ENCODE measurements at places on chromosomes 2 and 18. TPM values are rescaled to one million over a fixed set of nuclear protein-coding genes. Genes with fewer than 3 reads are reported as not detected.

GRCh38 chr18:21996351-21996826 lies 173.0 kb upstream of the GATA6 start:
- H3K36me3 ChIP-seq, result no peaks in the 10 kb centered on the region
- no peak overlapping the region for H3K27ac ChIP-seq
- DNase-seq, result no peak
- H3K4me1 ChIP-seq, result peaks cover 4% of the 10 kb centered on the region
- no peak overlapping the region for H3K4me3 ChIP-seq
- peaks cover 8% of the 10 kb centered on the region for H3K27me3 ChIP-seq

DNA sequence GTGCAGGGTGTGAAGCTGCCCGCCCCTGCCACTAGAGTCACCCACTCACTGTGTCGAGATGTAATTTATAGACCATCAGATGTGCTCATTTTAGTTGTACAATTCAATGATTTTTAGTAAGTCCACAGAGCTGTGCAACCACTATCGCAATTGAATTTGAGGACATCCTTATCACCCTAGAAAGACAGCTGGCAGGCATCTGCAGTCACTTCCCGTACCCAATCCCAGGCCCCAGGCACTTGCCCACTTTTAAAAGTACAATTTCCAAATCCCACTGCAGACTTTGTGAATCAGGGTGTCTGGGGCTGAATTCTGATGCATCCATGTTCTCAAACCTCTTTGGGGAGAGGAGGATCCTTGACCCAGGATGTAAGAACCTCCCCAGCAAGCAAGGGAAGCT lies 521.3 kb upstream of the SALL3 start:
- H3K27me3 ChIP-seq, result no peaks in the 10 kb centered on the region
- no peaks in the 10 kb centered on the region for H3K36me3 ChIP-seq
- H3K27ac ChIP-seq, result no peak overlapping the region
- H3K4me3 ChIP-seq, result no peak overlapping the region
- no peak for DNase-seq

- H3K27me3 ChIP-seq, result no peaks in the 10 kb centered on the region
- H3K4me1 ChIP-seq, result peaks cover 57% of the 10 kb centered on the region
- H3K36me3 ChIP-seq, result peaks cover 16% of the 10 kb centered on the region
- H3K27ac ChIP-seq, result peak overlapping the region; percentile 92
- no peak for DNase-seq
These were observed 57.8 kb upstream of the NABP1 start for GRCh38 chr2:191620144-191620543.

Gene ANKRD53
- 0.88 TPM for total RNA-seq

DNA sequence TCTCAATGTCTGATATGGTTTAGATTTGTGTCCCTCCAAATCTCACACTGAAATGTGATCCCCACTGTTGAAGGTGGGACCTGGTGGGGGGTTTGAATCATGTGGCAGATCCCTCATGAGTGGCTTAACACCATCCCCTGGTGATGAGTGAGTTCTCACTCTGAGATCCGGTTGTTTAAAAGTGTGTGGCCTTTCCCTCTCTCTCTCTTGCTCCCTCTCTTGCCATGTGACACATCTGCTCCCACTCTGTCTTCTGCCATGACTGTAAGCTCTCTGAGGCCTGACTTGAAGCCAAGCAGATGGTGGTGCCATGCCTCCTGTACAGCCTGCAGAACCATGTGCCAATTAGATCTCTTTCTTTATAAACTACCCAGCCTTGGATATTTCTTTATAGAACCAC lies 108.8 kb downstream of the RBMS1 start:
- H3K27ac ChIP-seq, result peak overlapping the region; percentile 78
- H3K4me3 ChIP-seq, result peak overlapping the region; percentile 19
- no peaks in the 10 kb centered on the region for H3K27me3 ChIP-seq
- H3K36me3 ChIP-seq, result no peaks in the 10 kb centered on the region
- DNase-seq, result no peak

DNA sequence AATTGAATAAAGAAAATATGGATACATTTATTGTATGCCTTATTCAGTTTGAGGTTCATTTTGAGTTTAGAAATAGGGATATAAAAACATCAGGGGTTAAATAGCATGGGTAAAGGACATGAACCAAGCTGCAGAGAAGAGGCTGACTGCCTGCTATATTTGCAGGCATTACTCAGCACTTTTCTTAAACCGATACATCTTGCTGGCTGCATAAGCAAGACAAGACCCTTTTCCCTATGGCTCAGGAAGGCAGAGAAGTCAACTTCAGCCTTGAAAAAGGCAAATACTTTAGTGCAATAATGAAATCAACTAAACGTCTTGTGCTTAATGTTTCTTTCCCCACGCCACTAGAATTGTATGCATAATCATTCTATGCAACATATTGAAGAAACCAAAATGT lies 36.4 kb downstream of the SCN1A start:
- no peaks in the 10 kb centered on the region for H3K4me1 ChIP-seq
- no peak for DNase-seq
- no peaks in the 10 kb centered on the region for H3K27me3 ChIP-seq

Gene ALK
- not detected for total RNA-seq

Gene IRS1
- total RNA-seq, result 0.39 TPM

- no peak overlapping the region for H3K4me3 ChIP-seq
- H3K36me3 ChIP-seq, result no peaks in the 10 kb centered on the region
These were observed 9.0 kb upstream of the DSEL start for GRCh38 chr18:67525328-67526099.

Gene REG3G
- total RNA-seq, result not detected

Gene ZSWIM2
- total RNA-seq, result not detected

DNA sequence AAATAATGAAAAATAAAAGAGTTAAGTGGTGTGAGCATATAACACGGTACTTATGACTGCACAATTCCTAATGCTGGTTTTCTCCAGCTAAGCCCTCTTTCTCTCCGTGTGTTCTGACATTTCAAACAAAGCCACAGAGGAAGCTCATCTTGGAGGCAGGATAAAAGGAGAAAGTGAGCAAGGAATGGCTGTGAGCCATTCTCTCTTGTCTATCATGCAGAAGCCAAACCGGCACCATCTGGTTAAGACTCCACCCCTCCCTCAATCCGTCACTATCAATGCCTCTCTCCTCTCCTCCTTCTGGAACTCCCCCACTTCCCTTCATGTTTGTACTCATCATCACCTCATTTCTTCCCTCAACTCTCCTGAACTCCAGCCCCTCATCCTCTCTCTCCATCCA lies 210.4 kb downstream of the TMEM163 start:
- H3K27ac ChIP-seq, result no peak overlapping the region
- no peak for DNase-seq
- no peaks in the 10 kb centered on the region for H3K27me3 ChIP-seq

- H3K27me3 ChIP-seq, result no peaks in the 10 kb centered on the region
- H3K4me3 ChIP-seq, result no peak overlapping the region
- no peak for DNase-seq
These were observed 25.5 kb upstream of the CTNNA2 start for GRCh38 chr2:79487399-79487798.

GRCh38 chr2:99066075-99066958 lies 75.2 kb upstream of the C2orf15 start:
- H3K36me3 ChIP-seq, result no peaks in the 10 kb centered on the region
- no peak for DNase-seq
- no peak overlapping the region for H3K27ac ChIP-seq
- H3K4me1 ChIP-seq, result no peaks in the 10 kb centered on the region

Gene HOXD1
- total RNA-seq, result not detected

GRCh38 chr2:238936162-238937052 lies 88.5 kb downstream of the TWIST2 start:
- H3K36me3 ChIP-seq, result no peaks in the 10 kb centered on the region
- H3K4me3 ChIP-seq, result no peak overlapping the region
- no peak overlapping the region for H3K27ac ChIP-seq
- H3K4me1 ChIP-seq, result no peaks in the 10 kb centered on the region
- H3K27me3 ChIP-seq, result peaks cover 37% of the 10 kb centered on the region

DNA sequence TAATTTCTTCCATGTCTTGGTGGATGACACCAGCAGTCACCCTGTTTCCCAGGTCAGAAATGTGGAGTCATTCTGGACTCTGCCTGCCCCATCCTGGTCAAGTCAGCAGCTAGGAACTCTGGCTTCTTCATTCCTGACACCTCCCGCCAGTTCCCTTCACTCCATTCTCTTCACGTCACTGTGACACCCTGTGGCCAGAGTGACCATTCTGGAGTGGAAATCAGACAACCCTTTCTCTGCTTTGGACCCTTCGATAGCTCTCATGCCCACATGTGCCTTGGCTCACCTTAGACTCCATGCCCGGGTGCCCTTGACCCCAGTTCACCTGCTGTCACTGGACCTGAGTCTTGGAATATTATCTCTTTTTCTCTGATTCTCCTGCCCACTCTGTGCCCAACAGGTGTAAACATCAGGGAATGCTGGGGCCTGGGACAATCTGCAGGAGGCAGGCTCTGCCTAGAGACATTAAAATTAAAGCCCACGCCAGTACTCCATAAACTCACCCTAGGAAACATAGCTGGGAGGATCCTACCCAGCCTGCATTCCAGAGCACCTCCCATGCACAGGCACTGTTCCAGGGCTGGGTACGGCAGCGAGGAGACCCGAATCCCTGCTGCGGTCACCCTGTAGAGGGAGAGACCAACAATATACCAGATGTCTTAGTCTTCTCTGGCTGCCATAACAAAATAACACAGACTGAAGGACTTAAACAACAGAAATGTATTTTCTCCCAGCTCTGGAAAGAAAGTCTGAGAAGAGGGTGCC lies 41.1 kb upstream of the FAHD2A start:
- H3K36me3 ChIP-seq, result no peaks in the 10 kb centered on the region
- no peak overlapping the region for H3K4me3 ChIP-seq
- no peaks in the 10 kb centered on the region for H3K4me1 ChIP-seq

GRCh38 chr18:77057006-77057395 lies 75.6 kb downstream of the MBP start:
- H3K4me3 ChIP-seq, result peak overlapping the region; percentile 87
- peak overlapping the region; percentile 93 for H3K27ac ChIP-seq
- DNase-seq, result no peak
- peaks cover 69% of the 10 kb centered on the region for H3K4me1 ChIP-seq
- H3K36me3 ChIP-seq, result peaks cover 6% of the 10 kb centered on the region

GRCh38 chr2:239245107-239245506 lies 155.7 kb downstream of the HDAC4 start:
- H3K4me3 ChIP-seq, result no peak overlapping the region
- H3K27me3 ChIP-seq, result no peaks in the 10 kb centered on the region
- H3K4me1 ChIP-seq, result peaks cover 29% of the 10 kb centered on the region
- DNase-seq, result no peak
- no peaks in the 10 kb centered on the region for H3K36me3 ChIP-seq

Gene QPCT
- total RNA-seq, result 1.5 TPM

Gene ANKRD62
- not detected for total RNA-seq

Gene SLC30A3
- total RNA-seq, result not detected

Gene DHRS9
- not detected for total RNA-seq

DNA sequence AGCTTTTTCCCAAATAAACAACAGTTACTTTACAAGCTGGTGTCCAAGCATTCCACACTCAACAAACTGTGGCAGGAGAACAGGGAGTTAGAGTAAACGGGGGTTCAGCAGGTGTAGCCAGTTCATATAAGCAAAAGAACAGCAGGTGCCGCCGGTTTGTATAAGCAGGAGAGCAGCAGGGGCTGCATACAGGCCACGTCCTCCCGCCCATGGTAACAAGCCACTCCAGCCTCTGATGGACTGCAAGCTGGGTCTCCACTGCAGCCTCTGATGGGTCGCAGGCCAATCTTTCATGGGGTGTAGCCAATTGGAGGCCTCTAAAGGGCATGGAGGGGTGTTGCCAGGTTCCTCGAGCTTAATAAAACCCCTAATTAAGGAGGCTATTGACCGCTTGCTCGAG lies 189.3 kb downstream of the ANKRD30B start:
- H3K27me3 ChIP-seq, result no peaks in the 10 kb centered on the region
- no peak overlapping the region for H3K4me3 ChIP-seq
- DNase-seq, result no peak
- H3K36me3 ChIP-seq, result no peaks in the 10 kb centered on the region
- no peaks in the 10 kb centered on the region for H3K4me1 ChIP-seq
- no peak overlapping the region for H3K27ac ChIP-seq

GRCh38 chr2:240133401-240133800 lies 2.7 kb downstream of the COPS9 start:
- H3K27me3 ChIP-seq, result no peaks in the 10 kb centered on the region
- H3K4me1 ChIP-seq, result peaks cover 32% of the 10 kb centered on the region
- peak overlapping the region; percentile 43 for H3K4me3 ChIP-seq
- no peak overlapping the region for H3K27ac ChIP-seq

DNA sequence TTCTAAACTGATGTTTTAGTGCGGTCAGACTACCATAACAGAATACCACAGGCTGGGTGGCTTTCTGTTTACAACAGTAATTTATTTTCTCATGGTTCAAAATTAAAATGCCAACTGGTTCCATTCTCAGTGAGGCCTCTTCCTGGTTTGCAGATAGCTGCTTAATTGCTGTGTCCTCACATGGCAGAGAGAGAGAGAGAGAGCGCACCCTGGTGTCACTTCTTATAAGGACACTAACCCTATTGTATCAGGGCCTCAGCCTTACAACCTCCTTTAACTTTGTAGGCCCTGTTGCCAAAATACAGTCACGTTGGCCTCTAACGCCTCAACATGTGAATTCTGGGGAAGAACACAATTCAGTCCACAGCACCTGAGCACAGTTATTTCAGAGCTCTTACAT lies 37.5 kb upstream of the ZNF385B start:
- no peak overlapping the region for H3K27ac ChIP-seq
- peaks cover 4% of the 10 kb centered on the region for H3K27me3 ChIP-seq
- no peak for DNase-seq
- no peaks in the 10 kb centered on the region for H3K36me3 ChIP-seq
- H3K4me1 ChIP-seq, result no peaks in the 10 kb centered on the region

Gene PUM2
- total RNA-seq, result 144 TPM

GRCh38 chr2:234467289-234467688 lies 29.6 kb downstream of the ARL4C start:
- no peaks in the 10 kb centered on the region for H3K27me3 ChIP-seq
- DNase-seq, result no peak
- H3K27ac ChIP-seq, result peak overlapping the region; percentile 38
- H3K4me1 ChIP-seq, result peaks cover 41% of the 10 kb centered on the region

GRCh38 chr2:205700331-205701132 lies 18.2 kb downstream of the NRP2 start:
- no peaks in the 10 kb centered on the region for H3K36me3 ChIP-seq
- DNase-seq, result no peak
- no peak overlapping the region for H3K4me3 ChIP-seq
- no peaks in the 10 kb centered on the region for H3K4me1 ChIP-seq
- H3K27me3 ChIP-seq, result peaks cover 6% of the 10 kb centered on the region

DNA sequence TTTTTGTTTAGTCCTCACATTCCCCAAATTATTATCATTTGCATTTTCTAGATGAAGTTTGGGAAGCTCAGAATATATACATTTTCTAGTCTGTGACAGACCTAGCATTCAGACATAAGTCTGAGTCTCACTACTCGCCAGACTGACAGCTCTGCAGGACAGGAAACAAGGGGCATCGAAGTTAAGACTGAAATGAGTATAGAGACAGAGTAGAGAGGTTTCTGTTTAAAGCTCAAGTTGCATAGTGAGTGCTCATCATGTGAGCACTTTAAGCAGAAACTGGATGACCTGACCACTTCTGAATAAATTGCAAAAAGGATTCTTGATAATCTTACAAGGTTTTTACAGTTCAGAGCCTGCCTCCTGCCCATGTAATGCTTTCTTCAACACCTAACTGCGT lies 1.1 kb downstream of the HADHB start:
- H3K27ac ChIP-seq, result peak overlapping the region; percentile 96
- H3K36me3 ChIP-seq, result peaks cover 5% of the 10 kb centered on the region
- no peak for DNase-seq
- peaks cover 49% of the 10 kb centered on the region for H3K4me1 ChIP-seq

GRCh38 chr2:235113854-235114253 lies 162.0 kb downstream of the SH3BP4 start:
- no peak overlapping the region for H3K4me3 ChIP-seq
- peaks cover 33% of the 10 kb centered on the region for H3K27me3 ChIP-seq
- no peak overlapping the region for H3K27ac ChIP-seq
- no peaks in the 10 kb centered on the region for H3K36me3 ChIP-seq
- DNase-seq, result no peak
- no peaks in the 10 kb centered on the region for H3K4me1 ChIP-seq

All from natural killer cell treated with Interleukin-12 subunit alpha and Interleukin-12 subunit beta and Interleukin-15 and Interleukin-18, amount 100 ng/mL, for 72 hours (primary cell).